ENCODE measurements at places on chromosomes 7 and 10. TPM values are rescaled to one million over a fixed set of nuclear protein-coding genes. Genes with fewer than 3 reads are reported as not detected.

The PTN gene
- total RNA-seq: 1.6 TPM

The FOXP2 gene
- not detected for total RNA-seq

The PVRIG gene
- not detected for total RNA-seq

The CC2D2B gene
- not detected for total RNA-seq

The COBL gene
- total RNA-seq: not detected

The TDRD1 gene
- total RNA-seq: 0.16 TPM

The INTS1 gene
- total RNA-seq: 52.8 TPM

The LRRC4 gene
- under 0.01 TPM for total RNA-seq

The DLX6 gene
- not detected for total RNA-seq

The LIPK gene
- not detected for total RNA-seq

The CEP41 gene
- 6.9 TPM for total RNA-seq

The EEPD1 gene
- total RNA-seq: under 0.01 TPM

The CCL24 gene
- not detected for total RNA-seq

The CDH23 gene
- total RNA-seq: 0.18 TPM

The ZNF503 gene
- 10.8 TPM for total RNA-seq

The GALNT17 gene
- total RNA-seq: not detected

The GJD4 gene
- not detected for total RNA-seq

The CYP2C8 gene
- not detected for total RNA-seq

The LHFPL3 gene
- total RNA-seq: not detected

The ASZ1 gene
- total RNA-seq: not detected

The GDF2 gene
- total RNA-seq: not detected

The NOS3 gene
- 5.4 TPM for total RNA-seq

The GIMAP2 gene
- 5.2 TPM for total RNA-seq

The CALN1 gene
- total RNA-seq: not detected

The PRSS37 gene
- total RNA-seq: not detected

The KCNH2 gene
- total RNA-seq: under 0.01 TPM

The RAMP3 gene
- not detected for total RNA-seq

The LRRN3 gene
- 0.18 TPM for total RNA-seq

The PGAM2 gene
- total RNA-seq: not detected

The WNT8B gene
- total RNA-seq: not detected

The TYW1B gene
- 3.9 TPM for total RNA-seq

The TAS2R3 gene
- total RNA-seq: not detected

The DPYSL4 gene
- total RNA-seq: 47.1 TPM

The NPC1L1 gene
- total RNA-seq: 0.18 TPM

The GRID1 gene
- not detected for total RNA-seq

The CPEB3 gene
- 0.65 TPM for total RNA-seq

The MNX1 gene
- not detected for total RNA-seq
